Ascending aorta (tissue), 2 donors: ENCODE measurements at places on chromosomes 16 and 17.

GRCh38 chr17:68399638-68400403 lies 57.5 kb downstream of the WIPI1 start:
- DNase-seq: no peak

GRCh38 chr17:55215711-55216110 lies 49.0 kb upstream of the HLF start:
- DNase-seq: no peak

DNA sequence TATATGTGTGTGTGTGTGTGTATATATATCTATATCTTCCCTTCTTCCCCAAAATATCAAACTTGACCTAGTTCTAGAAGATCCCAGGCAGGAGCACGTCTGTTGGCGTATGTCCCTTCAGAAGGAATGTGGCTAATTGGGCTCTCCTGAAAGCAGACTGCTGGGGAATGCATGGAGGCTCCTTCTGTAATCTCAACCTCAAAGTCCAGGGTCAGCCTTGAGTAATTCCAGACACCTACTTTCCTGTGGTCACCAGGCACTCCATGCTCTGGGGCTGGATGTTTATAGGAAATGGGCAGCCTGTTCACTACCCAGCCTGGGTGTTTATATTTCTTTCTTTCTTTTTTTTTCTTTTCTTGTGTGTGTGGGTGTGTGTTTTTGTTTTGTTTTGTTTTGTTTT lies 13.4 kb downstream of the BCO1 start:
- DNase-seq: no peak

- no peak for DNase-seq
These were observed 66.7 kb upstream of the TANC2 start for GRCh38 chr17:62899361-62899760.

DNA sequence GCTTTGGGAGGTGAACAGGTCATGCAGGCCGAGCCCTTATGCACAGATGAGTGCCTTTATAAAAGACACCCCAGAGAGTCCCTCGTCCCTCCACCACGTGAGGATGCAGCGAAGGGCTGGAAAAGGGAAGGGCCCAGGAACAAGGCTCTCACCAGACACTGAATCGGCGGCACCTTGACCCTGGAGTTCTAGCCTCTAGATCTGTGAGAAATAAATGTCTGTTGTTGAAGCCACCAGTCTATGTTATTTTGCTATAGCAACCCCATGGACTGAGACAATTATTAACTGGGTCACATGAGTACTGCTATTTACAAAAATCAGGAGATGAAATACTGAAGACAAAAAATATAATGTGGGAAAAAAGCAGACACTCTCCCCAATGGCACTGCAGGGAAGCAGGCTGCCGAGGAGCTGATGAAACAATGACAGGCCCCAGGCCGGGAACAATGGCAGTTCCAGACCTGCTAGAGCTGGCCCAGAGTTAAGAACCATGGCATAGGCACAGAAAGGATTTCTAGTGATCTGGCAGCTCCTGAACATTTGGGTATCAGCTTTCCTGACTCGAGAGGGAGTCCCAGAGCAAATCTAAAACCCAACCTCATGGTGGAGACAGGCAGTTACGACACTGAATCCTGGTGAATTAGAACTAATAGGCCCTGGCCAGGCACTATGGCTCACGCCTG lies 17.8 kb upstream of the GGA2 start:
- DNase-seq: no peak

GRCh38 chr17:45110676-45111611 lies 21.4 kb downstream of the PLCD3 start:
- no peak for DNase-seq

GRCh38 chr17:73232587-73233373 lies 28.9 kb downstream of the CPSF4L start:
- peak; percentile 66 for DNase-seq

DNA sequence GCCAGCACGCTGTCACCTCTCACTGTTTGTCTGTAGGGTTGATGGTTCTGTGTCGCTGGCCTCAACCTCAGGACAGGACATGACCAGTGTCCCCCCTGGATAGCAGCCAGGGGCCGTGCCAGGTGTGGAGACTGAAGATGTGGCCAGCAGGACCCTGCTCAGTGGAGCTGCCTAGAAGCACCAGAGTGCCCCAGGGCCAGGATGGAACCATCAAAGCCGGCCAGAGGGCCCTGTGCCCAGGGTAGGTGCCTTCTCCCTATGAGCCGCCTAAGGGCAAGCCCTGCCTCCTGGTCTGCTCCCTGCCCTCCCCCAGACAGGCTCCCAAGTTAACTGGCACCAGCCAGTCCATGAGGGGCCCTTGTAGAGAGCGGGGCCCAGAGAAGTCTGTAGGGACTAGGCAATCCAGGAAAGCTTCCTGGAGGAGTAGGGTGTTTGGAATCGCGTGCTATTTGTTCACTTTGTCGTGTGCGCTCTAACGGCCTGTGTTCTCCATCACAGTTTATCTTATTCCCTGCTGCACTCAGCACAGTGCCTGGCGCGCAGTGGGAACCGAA lies 546 bp upstream of the NDUFB10 start:
- DNase-seq: no peak

DNA sequence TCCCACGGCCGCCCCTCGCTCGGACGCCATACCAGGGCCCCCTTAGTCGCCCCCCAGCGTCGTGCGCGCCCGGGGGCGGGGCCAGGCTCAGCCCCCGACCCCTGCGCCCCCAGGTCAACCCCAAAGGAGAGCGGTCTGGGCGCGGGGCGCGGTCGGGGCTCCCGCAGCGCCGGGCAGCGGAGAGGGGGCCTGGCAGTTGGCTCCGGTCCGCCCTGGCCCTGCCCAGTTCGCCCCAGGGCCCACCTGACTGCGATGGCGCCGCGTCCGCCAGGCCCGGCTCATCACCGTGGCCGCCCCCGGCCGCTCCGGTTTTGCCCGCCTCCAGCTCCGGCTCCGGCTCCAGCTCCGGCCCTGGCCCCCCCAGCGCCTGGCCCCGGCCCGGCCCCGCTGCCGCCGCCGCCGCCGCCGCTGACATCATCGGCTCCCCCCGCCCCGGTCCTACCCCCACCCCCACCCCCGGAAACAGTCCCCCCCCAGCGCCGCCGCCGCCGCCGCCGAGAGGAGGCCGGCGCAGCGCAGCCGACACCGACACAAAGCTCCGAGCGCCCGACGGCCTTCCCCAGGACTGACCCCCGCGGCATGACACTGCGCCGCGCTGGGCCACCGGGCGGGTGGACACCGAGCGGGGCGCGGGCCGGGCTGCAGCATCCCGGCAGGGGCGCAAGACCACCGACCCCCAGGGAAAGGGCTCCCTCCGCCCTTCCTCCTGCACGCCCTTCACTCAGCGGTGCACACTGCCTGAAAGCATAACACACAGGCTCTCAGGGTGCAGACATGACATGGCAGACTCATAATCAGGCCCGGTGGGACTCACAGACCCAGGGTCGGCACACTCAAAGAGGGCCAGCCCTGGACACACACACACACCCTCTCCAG lies at the start of gene ZBTB4:
ZBTB4 (minus strand) TSS at position 419 of the 876 bp plus-strand sequence. CDS start 12,830 bp downstream, outside the sequence.
- no peak for DNase-seq

- DNase-seq: no peak
These were observed 41.7 kb upstream of the IL34 start for GRCh38 chr16:70604407-70605282.

GRCh38 chr16:83802135-83802534 lies 5.6 kb upstream of the HSBP1 start:
- no peak for DNase-seq

- no peak for DNase-seq
These were observed 85.0 kb downstream of the CHD9NB start for GRCh38 chr16:52967744-52968143.

GRCh38 chr17:78237401-78238012 lies 6.1 kb downstream of the TMEM235 start:
- DNase-seq: no peak

- DNase-seq: no peak
These were observed at the start of gene CCL5 for GRCh38 chr17:35879773-35880654. Gene CCL5 (minus strand): TSS chr17:35880360.

GRCh38 chr17:77038884-77039555 lies 101.7 kb upstream of the SEC14L1 start:
- DNase-seq: no peak

- no peak for DNase-seq
These were observed 37.4 kb downstream of the PMFBP1 start for GRCh38 chr16:72134507-72134906.

- DNase-seq: no peak
These were observed 25.4 kb downstream of the BANP start for GRCh38 chr16:87976665-87977064.

DNA sequence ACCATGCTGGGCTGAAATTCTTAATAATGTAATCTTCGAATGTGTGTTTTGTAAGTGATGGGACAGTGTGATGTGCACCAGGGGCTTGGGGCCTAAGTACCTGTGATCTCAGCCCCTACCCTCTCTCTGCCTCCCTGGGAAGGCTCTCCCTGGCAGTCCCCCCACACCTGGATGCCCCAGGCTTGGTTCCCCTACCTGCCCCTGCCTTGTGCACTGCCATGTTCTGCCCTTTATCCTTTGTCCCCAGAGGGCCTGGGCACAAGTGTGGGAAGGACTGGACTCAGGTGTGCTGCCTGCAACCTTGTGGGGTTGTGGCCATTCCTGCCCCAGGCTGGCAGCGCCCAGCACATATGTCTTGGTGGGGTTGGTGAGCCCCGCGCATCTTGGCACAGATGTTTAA lies 55.4 kb upstream of the CREBBP start:
- DNase-seq: no peak

DNA sequence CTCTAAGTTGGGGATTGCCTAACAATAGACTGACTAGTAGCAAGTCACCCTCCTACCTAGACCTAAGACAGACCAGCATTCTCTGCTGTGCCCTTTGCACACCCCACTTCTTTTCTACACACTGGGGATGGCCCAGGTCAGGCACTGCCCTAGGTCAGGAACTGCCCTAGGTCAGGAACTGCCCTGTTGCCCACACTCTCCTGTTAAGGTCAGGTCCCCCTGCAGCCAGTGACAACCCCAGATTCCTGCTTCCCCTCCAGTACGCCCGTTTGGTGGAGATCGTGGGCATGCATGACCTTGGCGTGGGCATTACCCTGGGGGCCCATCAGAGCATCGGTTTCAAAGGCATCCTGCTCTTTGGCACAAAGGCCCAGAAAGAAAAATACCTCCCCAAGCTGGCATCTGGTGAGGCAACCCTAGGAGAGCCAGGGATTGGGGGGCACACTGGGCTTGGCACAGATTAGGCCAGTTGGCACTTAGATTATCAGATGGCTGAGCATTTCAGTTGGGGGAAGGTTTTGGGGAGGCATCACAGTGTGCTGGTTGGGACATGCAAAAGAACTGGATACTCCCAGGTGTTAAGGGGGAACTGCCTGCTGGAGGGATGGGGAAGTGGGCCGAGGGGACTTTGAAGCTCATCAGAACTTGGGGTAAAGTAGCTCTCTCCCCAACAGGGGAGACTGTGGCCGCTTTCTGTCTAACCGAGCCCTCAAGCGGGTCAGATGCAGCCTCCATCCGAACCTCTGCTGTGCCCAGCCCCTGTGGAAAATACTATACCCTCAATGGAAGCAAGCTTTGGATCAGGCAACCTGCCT lies 1.7 kb downstream of the ACADVL start:
- DNase-seq: no peak

- peak; percentile 85 for DNase-seq
These were observed 24.2 kb downstream of the FAM117A start for GRCh38 chr17:49739641-49740271.

GRCh38 chr17:8117367-8117979 lies 841 bp downstream of the ALOXE3 start:
- no peak for DNase-seq

GRCh38 chr16:70592106-70592571 lies 54.2 kb upstream of the IL34 start:
- DNase-seq: peak; percentile 80

- no peak for DNase-seq
These were observed 227.6 kb downstream of the KATNIP start for GRCh38 chr16:27777527-27777926.

DNA sequence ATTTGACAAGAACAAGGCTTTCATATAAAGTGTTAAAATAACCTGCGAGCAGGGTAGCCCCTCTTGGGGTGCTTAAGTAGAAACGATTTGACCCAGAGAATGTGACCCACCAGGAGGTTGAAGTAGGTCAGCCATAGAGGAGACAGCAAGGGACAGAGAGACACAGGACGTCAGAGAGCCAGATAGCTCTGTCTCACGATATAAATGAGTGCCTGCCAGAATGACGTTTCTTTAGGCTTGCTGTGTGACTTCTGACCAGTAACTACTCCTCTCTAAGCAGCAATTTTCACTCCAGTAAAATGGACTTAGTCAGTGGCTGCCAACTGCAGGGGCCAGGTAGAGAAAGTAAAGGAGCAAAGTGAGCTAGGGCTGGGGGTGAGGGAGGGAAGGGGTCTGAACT lies 473.0 kb upstream of the C16orf82 start:
- DNase-seq: no peak

DNA sequence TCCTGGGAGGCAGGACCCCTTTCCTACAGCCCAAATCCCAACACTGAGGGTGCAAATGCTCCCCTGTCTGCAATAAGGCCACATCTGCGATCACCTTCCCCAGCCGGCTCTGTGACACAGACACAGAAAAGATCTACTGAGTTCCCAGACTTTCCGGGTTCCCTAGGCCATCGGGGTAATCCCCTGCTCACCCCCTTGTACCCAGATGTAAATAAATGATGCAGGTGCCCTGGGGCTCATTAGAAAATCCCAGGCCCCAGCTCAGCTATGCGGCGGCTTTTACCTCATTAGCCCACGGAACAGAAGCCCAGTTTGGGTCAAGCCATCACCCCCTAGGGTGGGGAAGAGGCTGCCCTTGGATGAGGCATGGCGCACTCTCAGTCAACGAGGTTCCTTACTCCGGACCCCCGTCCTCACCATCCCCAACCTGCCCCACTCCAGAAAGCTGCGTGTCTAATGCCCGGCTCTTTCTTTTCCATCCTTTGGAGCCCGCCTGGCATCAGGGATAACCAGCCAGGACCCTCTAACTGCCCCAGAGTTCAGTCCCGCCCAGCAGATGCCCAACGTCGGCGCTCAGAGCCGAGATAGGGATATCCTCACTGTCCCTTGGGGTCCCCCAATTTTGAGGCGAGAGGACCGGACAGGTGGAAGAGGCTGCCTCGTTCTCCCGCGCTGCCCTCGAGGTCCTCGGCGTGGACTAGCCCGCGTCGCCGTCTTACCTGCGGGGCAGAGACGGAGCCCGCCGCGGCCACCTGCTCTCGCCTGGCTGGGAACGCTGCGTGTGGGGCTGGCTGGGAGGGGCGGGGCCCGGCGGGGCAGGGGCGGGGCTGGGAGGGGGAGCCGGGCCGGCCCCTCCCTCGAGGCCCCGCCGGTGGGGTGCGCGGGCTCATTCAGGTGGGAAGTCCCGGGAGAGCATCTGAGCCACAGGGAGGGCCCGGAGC lies at the start of gene ZNF385C:
ZNF385C (minus strand) TSS at position 783 of the 941 bp plus-strand sequence. CDS start 35,417 bp downstream, outside the sequence.
- DNase-seq: no peak

DNA sequence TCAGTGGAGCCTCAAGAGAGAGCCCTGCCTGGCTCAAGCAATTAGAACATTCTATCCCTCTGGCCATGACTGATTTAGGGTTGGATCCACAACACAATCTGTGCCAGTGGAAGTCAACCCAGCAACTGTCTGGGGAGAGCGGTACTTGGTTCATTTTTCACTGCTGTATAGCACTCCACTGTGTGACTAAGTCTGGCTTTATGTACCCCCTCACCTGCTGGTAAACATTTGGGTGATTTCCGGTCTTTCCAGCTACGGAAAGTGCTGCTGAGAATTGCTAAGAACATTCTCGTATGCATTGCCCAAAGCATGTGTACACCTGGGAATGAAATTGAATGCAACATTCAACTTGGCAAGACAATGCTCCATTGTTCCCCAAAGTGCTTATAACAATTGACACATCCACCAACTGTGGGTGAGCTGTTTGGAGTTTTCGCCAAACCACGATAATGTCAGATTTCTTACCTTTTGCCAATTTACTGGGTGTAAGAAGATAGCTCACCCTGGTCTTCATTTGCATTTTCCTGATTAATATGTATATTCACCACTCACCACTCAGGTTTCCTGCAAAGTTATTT lies 63.5 kb upstream of the MED9 start:
- DNase-seq: no peak

GRCh38 chr17:31327534-31328159 lies 6.2 kb upstream of the EVI2A start:
- DNase-seq: no peak
